T-helper 22 cell (primary cell): ENCODE measurements at places on chromosomes 3 and 15.

- DNase-seq = no peak
Observed at GRCh38 chr3:133595341-133595740, 21.9 kb downstream of the CDV3 start.

DNA sequence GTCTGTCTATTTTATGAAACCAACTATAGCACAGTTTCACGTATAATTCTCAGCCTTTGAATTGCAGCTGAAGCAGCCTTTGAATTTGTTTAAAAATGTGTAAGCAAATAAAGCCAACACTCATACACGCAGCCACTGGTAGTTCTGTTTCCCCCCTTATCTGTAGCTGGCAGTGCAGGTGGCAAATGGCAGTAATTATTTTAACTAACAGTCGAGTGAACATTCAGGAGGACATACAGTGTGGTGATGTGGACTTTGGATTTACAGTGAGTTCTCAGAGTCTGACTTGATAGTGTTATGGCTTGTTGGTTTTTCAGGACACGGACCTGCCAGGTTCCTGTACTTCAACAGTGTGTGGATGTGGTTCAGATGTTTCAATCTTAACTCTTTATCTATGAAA is 64.0 kb upstream of the SKOR1 start:
- no peak for DNase-seq

GRCh38 chr3:52792413-52792812 is 2.2 kb upstream of the ITIH3 start:
- DNase-seq = no peak

DNA sequence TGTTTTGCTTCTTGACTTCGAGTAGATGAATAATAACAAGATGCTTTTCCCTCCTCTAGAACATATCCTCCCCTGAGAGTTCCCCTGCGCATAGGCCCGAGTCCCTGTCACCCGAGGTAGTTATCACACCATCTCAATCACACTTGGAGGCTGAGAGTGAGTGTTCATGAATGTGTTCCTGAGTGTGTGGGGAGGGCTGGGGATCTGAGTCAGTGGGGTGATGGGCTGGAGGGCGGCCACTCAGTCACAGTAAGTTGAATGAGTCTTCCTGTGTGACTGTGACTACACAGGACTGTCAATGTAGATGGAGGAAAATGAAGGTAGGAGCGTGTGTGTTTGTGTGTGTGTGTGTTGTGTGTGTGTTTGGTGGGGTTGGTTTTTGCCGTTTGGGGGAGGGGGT is 71.0 kb downstream of the SETD5 start:
- DNase-seq = no peak

DNA sequence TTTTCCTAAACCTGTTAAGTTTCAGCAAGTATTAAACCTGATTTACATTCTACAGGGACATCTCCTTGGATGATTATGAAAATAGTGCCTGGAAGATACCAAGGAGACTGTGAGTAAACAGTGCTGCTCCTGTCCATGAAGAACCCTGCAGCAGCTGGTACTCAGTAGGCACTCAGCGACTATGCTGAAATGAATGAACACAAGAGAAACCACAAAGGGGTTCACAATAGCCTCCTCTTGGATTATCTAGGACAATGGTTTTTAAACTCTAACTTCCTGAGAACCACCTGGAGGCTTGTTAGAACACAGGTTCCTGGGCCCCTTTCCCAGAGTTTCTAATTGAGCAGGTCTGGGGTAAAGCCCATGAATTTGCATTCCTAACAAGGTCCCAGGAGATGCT is 488.4 kb upstream of the UBE2E2 start:
- no peak for DNase-seq

GRCh38 chr15:60212536-60212935 is 185.2 kb downstream of the ANXA2 start:
- no peak for DNase-seq

DNA sequence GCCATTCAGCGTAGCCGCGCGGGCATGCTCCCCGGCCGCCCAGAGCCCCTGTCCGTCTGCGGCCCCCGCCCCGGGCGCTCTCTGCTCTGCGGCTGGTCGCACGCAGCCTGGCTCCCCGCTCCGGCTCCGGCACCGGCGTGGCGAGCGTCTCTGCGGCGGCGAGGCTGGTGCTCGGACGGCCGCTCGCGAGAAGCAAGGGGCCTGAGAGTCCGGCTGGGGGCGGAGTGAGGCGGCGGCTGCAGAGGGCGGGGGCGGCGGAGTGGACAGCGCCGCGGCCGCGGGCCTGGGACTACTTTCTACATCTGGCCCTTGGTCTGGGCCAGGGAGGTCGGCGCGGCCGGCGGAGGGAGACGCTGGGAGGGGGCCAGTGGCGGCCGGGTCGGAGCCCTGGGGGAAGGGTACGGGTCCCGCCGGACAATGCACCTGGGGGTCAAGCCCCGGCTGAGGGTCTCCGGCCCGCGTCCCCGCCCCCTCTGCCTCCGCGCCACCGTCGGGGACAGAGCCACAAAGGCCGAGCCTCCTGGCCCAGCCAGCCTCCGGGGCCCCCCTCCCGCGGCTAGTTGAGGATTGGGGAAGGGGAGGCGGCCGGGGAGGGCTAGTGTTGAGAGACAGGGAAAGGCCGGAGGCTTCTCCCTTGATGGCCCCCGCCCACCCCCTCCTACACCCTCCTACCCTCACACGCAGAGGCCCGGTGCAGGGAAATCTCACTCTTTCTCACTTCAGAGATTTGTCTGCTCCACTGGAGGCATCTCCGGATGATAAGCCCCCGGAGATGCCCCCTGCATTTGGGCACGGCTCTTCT is at the start of gene PRTG:
Gene PRTG, minus strand, starts transcription at position 226 of the 802 bp plus-strand sequence. Its CDS starts 221 bp downstream, at position 5.
- no peak for DNase-seq

DNA sequence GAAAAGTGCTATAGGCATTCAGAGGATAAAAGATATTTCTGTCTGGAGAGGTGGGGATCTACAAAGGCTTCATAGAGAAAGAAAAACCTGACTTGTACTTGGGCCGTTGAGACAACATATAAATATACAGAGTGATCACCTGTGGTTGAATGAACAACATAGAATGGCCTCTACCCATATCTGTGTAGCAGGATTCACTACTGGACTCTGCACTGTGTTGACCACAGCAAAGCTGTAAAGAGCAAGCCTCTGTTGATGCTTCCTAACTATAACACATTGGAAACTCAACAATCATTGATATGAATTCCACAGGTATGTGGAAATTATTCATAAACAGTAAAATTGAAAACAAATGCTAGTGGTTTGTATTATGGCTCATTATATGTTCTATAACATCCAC is 19.1 kb upstream of the LPP start:
- DNase-seq = no peak

GRCh38 chr3:129662191-129662608 is 55.7 kb upstream of the PLXND1 start:
- no peak for DNase-seq

GRCh38 chr3:140035871-140036270 is 100.9 kb downstream of the CLSTN2 start:
- DNase-seq = no peak
